ENCODE measurements at places on chromosomes 2 and 18. TPM values are rescaled to one million over a fixed set of nuclear protein-coding genes. Genes with fewer than 3 reads are reported as not detected.

RND3 gene
- total RNA-seq = 98.0 TPM

IGFBP2 gene
- total RNA-seq = 16.0 TPM

GRCh38 chr2:96532641-96533291, 3.8 kb upstream of the ARID5A start:
- DNase-seq = no peak

GRCh38 chr18:79853303-79853992, 55.7 kb downstream of the KCNG2 start:
- no peak for DNase-seq

- DNase-seq = no peak
These were observed 361.8 kb downstream of the RND3 start for GRCh38 chr2:150125708-150126107.

DNA sequence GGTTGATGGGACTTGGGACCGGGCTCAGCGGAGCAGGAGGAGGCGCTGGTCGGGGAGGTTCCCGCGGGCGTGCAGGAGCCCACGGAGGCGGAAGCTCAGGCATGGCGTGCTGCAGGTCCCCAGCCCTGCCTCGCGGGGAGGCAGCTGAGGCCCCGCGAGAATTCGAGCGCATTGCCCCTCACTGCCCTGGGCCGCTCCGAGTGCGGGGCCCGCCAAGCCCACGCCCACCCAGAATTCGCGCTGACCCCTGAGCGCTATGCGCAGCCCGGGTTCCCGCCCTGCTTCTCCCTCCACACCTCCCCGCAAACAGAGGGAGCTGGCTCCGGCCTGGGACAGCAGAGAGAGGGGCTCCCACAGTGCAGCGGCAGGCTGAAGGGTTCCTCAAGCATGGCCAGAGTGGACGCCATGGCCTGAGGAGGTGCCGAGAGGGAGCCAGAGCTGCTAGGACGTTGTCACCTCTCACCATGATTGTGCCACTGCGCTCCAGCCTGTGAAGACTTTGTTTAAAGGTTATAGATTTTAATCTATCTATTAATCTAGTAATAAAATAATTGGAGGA, 357.2 kb upstream of the RGPD4 start:
- no peak for DNase-seq

GRCh38 chr2:120758181-120759144, 22.8 kb downstream of the GLI2 start:
- DNase-seq = no peak

GRCh38 chr18:50097702-50098101, 97.2 kb downstream of the MYO5B start:
- DNase-seq = peak; percentile 90

DNA sequence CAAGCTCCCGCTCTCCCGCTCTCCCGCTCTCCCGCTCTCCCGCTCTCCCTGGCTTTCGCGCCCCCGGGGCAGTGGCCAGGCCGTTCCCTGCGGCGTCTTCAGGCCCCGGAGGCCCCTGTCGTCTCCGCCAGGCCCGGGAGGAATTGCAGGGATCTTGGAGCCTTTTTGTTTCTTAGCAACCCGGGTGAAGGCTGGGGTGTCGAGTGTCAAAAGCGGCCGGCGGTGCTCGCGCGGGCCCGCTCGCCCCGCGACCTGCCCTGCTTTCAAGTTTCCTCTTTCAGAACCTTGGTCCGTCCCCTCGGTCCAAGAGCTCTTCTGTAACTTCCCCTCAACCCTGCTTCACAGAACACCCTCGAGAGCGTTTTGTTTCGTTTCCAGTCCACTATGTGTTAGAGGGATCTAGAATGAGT, 1.4 kb downstream of the RNF138 start:
- DNase-seq = no peak

- no peak for DNase-seq
These were observed 123.8 kb downstream of the AKAIN1 start for GRCh38 chr18:5073026-5073944.

DNA sequence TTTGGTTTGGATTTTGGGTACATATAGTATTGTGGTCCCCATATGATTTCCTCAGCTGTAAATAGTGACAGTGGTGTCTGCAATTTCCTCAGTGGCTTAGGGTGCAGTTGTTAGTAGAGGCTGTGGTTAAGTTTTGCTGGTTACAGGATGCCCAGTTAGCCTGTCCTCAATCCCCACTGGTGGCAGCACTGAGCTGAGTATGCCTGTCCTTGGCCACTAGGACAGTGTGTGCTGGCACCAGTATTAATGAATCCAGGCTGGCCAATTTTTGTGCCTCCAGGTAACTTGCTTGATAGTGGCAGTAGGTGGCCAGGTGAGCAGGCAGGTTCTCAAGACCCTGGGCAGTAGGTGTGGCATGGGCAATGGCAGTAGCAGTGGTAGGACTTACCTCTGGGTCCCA, 973.1 kb downstream of the TMEM182 start:
- DNase-seq = no peak

DNA sequence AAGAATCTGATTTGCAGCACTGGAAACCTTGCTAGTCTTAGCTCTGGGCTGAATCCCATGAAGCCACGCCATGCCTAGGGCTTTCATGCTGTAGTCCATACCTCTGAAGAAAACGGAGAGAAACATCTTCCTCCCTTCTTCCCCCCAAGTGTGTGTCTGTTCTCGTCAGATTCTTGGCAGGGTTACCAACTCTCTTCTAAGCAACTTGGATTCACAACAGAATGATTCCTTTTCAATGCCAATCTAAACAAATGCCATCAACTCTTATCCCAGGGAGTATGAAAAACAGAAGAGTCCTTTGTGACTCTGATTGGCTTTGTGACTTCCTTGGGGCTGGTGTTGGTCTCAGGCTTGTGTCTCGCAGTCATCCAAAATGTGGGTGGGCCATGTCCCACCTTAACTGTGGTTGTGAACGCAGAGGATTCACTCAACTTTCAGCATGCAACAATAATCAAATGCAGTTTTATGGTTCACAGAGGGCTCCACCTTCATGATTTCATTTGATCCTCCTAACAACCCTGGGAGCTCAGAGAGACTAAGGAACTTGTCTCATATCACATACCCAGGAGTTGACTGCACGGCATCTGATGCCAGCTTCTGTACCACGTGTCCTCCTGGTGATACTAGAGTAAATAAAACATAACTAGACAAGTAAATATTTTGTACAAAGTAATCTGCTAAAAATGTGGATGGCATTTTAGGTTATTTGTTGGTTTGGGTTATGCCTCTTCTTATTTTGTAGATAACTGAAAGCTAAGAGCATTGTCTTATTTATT, 186.0 kb upstream of the TNP1 start:
- no peak for DNase-seq

GRCh38 chr2:108806371-108807113, 20.0 kb downstream of the CCDC138 start:
- DNase-seq = no peak

All from breast epithelium (tissue), 4 donors.